ENCODE measurements at places on chromosomes 2 and 18. TPM values are rescaled to one million over a fixed set of nuclear protein-coding genes. Genes with fewer than 3 reads are reported as not detected.

DNA sequence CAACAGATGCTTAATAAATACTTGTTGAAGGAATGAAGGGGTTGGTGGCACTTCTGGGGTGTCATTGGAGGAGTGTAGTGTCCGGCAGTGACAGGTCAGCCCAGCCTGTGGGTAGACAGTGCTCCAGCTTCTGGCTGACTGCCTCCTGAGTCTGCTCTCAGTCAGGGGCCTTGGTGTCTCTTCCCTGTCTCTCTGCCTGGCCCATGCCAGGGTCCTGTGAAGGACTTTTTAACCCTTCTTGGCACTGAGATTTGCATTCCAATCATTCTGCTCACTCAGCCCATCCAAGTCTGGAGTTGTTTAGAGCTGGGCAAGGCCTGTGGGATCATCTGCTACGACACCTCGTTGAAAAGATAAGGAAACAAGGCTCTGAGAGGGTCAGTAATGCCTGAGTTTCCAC lies 1.4 kb upstream of the KCNK3 start:
- H3K27ac ChIP-seq, result no peak overlapping the region
- H3K27me3 ChIP-seq, result peaks cover 74% of the 10 kb centered on the region
- H3K4me1 ChIP-seq, result no peaks in the 10 kb centered on the region
- H3K36me3 ChIP-seq, result no peaks in the 10 kb centered on the region
- H3K4me3 ChIP-seq, result no peak overlapping the region
- no peak for DNase-seq

- no peaks in the 10 kb centered on the region for H3K4me1 ChIP-seq
- peaks cover 3% of the 10 kb centered on the region for H3K36me3 ChIP-seq
- no peak overlapping the region for H3K4me3 ChIP-seq
- H3K27me3 ChIP-seq, result no peaks in the 10 kb centered on the region
- H3K27ac ChIP-seq, result no peak overlapping the region
These were observed 38.5 kb upstream of the TRIB2 start for GRCh38 chr2:12678186-12678585.

- H3K36me3 ChIP-seq, result peaks cover 2% of the 10 kb centered on the region
- no peak for DNase-seq
- H3K4me1 ChIP-seq, result no peaks in the 10 kb centered on the region
These were observed 162.5 kb upstream of the EPAS1 start for GRCh38 chr2:46134531-46135227.

GRCh38 chr2:205056151-205056561 lies 510.9 kb downstream of the PARD3B start:
- no peaks in the 10 kb centered on the region for H3K27me3 ChIP-seq
- peaks cover 6% of the 10 kb centered on the region for H3K36me3 ChIP-seq
- no peak overlapping the region for H3K27ac ChIP-seq
- no peak overlapping the region for H3K4me3 ChIP-seq

DNA sequence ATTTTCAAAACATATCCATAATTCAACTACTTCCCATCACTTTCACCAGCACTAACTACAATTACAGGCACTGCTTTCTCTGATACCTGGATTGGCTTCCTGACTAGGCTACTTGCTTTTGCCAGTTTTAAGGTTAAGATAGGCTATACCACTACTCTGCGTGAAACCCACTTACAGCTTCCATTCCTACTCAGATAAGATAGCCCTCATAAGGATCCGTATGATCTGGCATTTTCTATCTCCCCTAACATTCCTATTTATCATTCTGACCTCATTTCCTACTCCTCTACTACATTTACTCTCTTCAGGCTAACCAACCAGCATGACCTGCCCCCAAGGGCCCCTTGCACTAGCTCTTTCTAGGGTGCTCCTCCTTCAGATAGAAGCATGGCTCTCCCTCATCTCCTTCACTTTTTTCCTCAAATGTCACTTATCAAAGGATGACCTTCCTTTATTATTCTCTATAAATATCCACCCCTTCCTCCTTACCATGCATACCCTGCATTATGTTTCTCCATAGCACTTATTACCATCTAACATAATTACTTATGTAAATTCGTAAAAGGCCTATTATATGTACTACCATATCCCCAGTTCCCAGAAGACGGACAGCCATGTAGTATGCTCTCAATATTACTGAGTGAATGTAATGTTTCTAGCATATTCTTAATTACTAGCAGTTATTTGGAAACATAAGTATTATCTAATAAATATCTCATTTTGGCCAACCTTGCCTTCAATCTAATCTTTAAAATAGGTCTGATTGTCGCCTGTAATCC lies 4.4 kb downstream of the TIA1 start:
- H3K4me3 ChIP-seq, result peak overlapping the region; percentile 20
- no peak overlapping the region for H3K27ac ChIP-seq
- H3K4me1 ChIP-seq, result peaks cover 51% of the 10 kb centered on the region
- H3K36me3 ChIP-seq, result peaks cover 34% of the 10 kb centered on the region
- no peak for DNase-seq
- peaks cover 6% of the 10 kb centered on the region for H3K27me3 ChIP-seq

DNA sequence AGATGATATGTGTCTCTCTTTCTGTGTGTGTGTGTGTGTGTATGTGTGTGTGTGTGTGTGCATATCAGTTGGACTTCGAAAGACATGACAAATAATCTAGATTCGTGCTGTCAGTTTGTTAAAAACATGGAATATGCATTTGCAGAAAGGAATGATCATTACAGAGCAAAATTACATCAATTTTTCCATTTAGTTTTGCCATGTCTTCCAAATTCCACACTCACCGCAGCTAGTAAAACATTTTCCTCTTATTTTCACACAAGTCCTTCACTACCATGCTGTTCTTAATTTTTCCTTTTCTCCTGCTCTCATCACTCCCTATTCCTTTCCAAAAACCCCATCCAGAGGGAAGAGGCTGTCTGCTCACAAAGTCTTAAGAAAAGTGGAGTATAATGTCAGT lies 1191.4 kb upstream of the SLC39A10 start:
- DNase-seq, result no peak
- H3K36me3 ChIP-seq, result no peaks in the 10 kb centered on the region
- H3K27ac ChIP-seq, result no peak overlapping the region
- no peaks in the 10 kb centered on the region for H3K4me1 ChIP-seq
- no peaks in the 10 kb centered on the region for H3K27me3 ChIP-seq

The CACNB4 gene
- 0.54 TPM for total RNA-seq

The FHL2 gene
- total RNA-seq, result 4.7 TPM

The PARD6G gene
- 0.26 TPM for total RNA-seq

DNA sequence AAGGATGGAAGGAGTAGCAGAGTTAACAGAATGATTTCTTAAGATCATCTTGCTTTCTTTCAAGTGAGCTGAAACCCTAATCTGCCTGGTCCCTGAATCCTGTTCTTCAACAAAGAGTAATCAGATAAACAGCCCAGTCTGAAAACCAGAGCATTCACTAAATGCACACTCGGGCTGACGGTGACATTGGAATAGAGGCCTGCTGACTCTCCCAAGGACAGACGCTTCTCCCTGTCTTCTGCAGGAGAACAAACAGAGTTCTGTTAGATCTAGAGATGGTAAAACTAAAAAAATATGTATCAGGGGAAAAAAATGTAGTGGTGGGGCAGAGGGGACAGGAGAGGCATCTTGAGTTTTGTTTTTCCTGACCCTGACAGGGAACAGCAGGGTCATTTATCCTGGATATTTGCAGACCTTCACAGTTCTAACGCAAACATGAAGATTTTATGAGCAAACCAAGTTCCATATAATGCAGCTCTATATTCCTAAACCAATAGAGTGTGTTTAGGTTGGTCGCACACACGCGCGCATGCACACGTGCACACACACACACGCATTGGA lies 7.3 kb downstream of the MATN3 start:
- peaks cover 34% of the 10 kb centered on the region for H3K27me3 ChIP-seq
- no peak overlapping the region for H3K4me3 ChIP-seq
- no peak overlapping the region for H3K27ac ChIP-seq
- no peak for DNase-seq
- no peaks in the 10 kb centered on the region for H3K4me1 ChIP-seq

The SERPINB10 gene
- 0.14 TPM for total RNA-seq

The TSPYL6 gene
- not detected for total RNA-seq

DNA sequence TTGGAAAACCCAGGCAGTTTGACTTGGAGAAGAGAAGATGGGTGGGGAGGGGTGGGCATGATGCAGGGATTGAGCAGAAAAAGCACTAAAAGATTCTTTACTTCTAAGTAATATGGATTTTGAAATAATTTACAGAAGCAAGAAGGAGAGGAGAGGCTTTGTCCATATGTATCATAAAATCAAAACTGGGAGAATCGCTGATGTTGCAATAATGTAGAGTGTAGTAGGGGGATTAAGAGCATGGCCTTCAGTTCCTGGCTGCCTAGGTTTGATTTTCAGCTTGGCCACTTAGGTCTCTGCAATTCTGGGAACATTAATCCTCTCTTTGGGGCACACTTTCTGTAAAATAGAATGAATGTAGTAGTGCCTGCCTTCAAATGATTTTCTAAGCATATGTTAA lies 1760.4 kb upstream of the CELF4 start:
- no peak for DNase-seq
- H3K27me3 ChIP-seq, result no peaks in the 10 kb centered on the region
- H3K4me1 ChIP-seq, result no peaks in the 10 kb centered on the region
- H3K36me3 ChIP-seq, result no peaks in the 10 kb centered on the region
